Thoracic aorta (tissue), 2 donors: ENCODE measurements at places on chromosomes 12 and 14. TPM values are rescaled to one million over a fixed set of nuclear protein-coding genes. Genes with fewer than 3 reads are reported as not detected.

DNA sequence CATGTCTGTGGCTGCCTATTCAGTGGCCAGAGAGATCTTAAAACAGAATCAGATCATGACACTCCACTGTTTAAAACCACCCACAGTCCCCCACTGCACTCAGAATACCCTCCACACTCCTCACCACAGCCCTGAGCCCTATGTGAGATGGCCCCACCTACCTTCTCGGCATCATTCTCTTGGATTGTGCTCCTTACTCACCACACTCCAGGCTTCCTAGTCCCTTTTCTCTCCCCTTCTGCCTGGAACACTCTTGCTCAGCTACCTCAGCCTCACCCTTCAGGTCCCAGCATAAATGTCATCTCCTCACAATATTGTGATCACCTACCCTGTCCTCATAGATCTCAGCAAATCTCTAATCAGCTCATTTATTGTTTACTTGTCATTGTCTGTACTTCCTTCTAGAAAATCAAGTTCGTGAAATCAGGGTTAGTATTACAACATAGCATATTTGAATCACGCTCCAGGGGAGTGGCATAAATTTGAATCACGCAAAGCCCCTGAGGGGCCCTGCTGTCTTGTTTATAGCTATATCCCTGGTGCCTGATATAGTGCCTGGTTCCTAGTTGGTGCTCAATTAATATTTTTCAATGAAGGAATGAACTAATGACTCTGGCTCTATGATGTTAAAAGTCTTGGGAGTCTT, 42.8 kb downstream of the SLC35F4 start:
- DNase-seq: no peak
- H3K27me3 ChIP-seq: no peaks in the 10 kb centered on the region
- no peak overlapping the region for H3K4me3 ChIP-seq
- no peak overlapping the region for H3K27ac ChIP-seq
- H3K36me3 ChIP-seq: no peaks in the 10 kb centered on the region

- H3K27me3 ChIP-seq: no peaks in the 10 kb centered on the region
- no peak for DNase-seq
- no peaks in the 10 kb centered on the region for H3K4me1 ChIP-seq
Observed at GRCh38 chr12:109264943-109265650, 44.0 kb downstream of the FOXN4 start.

- no peaks in the 10 kb centered on the region for H3K27me3 ChIP-seq
- DNase-seq: no peak
- no peak overlapping the region for H3K4me3 ChIP-seq
- H3K36me3 ChIP-seq: no peaks in the 10 kb centered on the region
- H3K27ac ChIP-seq: no peak overlapping the region
Observed at GRCh38 chr14:68449561-68450181, 343.2 kb downstream of the ZFP36L1 start.

Gene TCL1A
- not detected for total RNA-seq

DNA sequence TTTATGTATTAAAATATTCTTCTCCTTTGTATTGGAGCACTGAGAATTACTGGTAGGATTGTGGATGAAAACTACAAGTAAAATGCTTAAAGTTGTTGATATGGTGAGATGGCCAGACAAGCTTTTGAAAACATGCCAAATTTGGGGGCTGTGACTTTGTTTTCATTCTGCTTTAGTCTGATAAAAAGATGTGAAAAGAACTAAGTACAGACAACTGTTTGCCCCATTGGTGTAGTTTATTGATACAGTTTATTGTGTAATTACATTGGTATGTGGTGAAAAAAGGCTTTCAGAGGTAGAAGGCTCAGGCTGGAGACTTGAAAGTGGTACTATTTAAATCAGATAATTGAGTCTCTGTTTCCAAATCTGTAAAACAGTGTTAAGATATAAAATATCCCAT, 746.8 kb downstream of the DIO2 start:
- no peak overlapping the region for H3K4me3 ChIP-seq
- DNase-seq: no peak

DNA sequence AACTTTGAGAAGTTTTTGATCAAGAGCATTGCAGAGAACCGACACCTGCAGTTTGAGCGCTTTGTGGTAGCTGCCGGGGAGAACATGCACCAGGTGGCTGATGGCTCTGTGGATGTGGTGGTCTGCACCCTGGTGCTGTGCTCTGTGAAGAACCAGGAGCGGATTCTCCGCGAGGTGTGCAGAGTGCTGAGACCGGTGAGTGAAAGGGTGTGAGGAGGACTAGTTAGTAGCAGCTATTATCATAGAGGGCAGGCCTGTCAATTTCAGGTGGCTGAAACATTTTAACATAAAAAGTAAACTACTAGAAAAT, 27.0 kb upstream of the HIGD1C start:
- peak overlapping the region; percentile 96 for H3K4me3 ChIP-seq
- DNase-seq: no peak
- H3K27ac ChIP-seq: peak overlapping the region; percentile 89
- no peaks in the 10 kb centered on the region for H3K27me3 ChIP-seq
- peaks cover 5% of the 10 kb centered on the region for H3K36me3 ChIP-seq
- peaks cover 30% of the 10 kb centered on the region for H3K4me1 ChIP-seq

DNA sequence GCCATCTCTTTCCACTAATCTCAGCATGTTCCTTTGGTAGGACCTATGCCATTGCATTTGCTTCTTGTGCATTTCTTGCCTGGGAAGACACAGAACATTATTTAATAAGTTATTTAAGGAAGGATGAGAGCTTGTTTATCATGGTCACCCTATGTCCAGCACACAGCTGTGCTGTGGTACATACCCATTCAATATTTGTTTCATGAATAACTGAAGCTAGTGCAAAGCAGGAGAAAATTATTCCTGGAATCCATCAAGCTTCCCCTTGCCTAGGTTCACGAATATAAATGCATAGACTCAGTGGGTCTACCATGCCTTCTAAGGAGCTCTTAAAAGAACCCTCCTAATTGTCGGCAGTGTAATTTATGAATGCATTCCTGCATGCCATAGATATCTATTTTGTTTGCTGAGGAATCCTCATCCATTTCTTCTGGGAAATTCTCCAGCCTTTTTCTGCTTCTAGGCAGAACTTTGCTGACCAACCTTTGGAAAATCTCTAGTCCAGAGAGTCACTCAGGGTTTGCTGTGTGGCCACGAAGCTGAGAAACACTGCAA, 599.8 kb upstream of the TMEM132C start:
- H3K27ac ChIP-seq: no peak overlapping the region
- DNase-seq: no peak
- H3K4me3 ChIP-seq: no peak overlapping the region

- no peaks in the 10 kb centered on the region for H3K27me3 ChIP-seq
- DNase-seq: no peak
- H3K27ac ChIP-seq: no peak overlapping the region
- H3K36me3 ChIP-seq: no peaks in the 10 kb centered on the region
Observed at GRCh38 chr14:20487396-20487725, 18.0 kb upstream of the RNASE10 start.

- H3K27ac ChIP-seq: no peak overlapping the region
- no peaks in the 10 kb centered on the region for H3K36me3 ChIP-seq
- H3K4me3 ChIP-seq: no peak overlapping the region
- no peak for DNase-seq
Observed at GRCh38 chr12:109378569-109378968, 30.9 kb downstream of the MYO1H start.

Gene JPH4
- 1.3 TPM for total RNA-seq

GRCh38 chr14:28488684-28489083, 277.9 kb upstream of the FOXG1 start:
- no peak overlapping the region for H3K27ac ChIP-seq
- H3K4me3 ChIP-seq: no peak overlapping the region
- DNase-seq: no peak

Gene TGM1
- total RNA-seq: not detected

Gene MYO1H
- not detected for total RNA-seq

DNA sequence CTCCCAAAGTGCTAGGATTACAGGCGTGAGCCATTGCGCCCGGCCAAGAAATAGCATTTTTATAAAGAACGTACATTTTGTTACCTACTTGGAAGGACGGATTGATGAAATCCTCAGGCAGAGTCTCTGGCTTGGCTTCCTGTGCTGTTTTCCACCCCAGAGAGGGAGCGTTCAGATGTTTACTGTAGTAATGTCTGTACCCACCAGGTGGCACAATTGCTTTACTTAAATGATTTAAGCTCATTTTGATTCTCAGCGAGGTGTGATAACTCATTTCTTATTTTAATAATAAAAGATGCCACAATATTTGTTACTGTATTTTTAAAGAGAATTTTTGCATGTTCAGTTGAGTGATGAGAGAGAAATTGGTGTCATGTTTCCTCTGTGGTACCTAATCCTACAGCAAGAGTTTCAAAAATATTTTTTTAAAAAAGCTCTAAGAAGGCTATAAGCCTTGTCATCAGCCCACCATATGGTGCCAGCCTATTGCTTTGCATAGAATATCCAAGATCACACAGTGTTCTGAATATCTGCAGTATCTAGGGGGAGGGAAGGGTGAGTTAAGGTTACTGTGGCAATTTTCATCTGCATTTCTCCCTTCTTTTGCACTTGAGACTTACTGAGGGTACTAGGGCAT, 82.6 kb upstream of the TRAF3 start:
- no peaks in the 10 kb centered on the region for H3K4me1 ChIP-seq
- DNase-seq: peak; percentile 11
- no peaks in the 10 kb centered on the region for H3K27me3 ChIP-seq
- H3K27ac ChIP-seq: no peak overlapping the region
- no peak overlapping the region for H3K4me3 ChIP-seq
- H3K36me3 ChIP-seq: no peaks in the 10 kb centered on the region

DNA sequence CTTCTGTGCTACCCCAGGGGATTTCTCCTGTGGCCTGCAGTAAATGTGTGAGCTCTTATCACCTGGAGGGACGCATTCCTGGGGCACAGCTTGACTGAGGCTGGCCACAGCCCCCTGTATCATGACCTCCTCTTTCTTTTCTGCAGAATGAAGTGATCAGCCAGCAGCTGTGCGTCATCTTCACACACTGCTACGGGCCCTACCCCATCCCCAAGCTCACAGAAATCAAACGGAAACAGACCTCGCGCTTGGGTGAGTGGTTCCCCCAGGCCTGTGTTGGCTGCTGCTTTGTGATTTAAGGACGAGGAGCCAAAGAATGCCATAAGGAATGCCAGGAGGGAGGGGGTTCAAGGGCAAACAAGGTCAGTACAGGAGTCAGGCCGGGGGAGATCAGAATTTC, 50.5 kb upstream of the PWP1 start:
- H3K36me3 ChIP-seq: no peaks in the 10 kb centered on the region
- no peak overlapping the region for H3K27ac ChIP-seq
- no peak overlapping the region for H3K4me3 ChIP-seq

DNA sequence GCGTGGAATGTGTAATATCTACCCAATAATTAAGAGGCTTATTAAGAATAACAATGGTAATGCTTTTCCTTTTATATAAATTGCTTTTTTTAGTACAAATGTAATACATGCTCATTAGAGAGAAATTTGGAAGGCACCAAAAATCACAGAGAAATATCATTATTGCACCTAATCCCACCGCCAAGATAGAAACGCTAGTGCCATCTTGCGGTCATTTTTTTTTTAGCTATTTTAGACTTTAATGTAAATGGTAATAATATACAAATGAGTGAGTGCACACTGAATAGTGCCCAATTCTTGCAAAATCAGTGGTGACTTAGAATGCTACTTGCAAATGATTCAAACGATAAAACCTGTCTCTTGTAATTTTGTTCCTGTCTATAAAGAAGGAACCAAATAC, 576.8 kb upstream of the TMEM132C start:
- no peak for DNase-seq
- H3K36me3 ChIP-seq: no peaks in the 10 kb centered on the region
- no peaks in the 10 kb centered on the region for H3K27me3 ChIP-seq
- H3K4me3 ChIP-seq: no peak overlapping the region

Gene TMEM132D
- total RNA-seq: not detected

GRCh38 chr14:105326891-105327694, 12.5 kb downstream of the PACS2 start:
- peaks cover 4% of the 10 kb centered on the region for H3K4me1 ChIP-seq
- H3K36me3 ChIP-seq: no peaks in the 10 kb centered on the region
- DNase-seq: no peak
- H3K27ac ChIP-seq: no peak overlapping the region
- H3K4me3 ChIP-seq: no peak overlapping the region
- no peaks in the 10 kb centered on the region for H3K27me3 ChIP-seq

Gene EIF2S3B
- total RNA-seq: 0.56 TPM

Gene E2F7
- total RNA-seq: not detected

Gene PRH2
- not detected for total RNA-seq

DNA sequence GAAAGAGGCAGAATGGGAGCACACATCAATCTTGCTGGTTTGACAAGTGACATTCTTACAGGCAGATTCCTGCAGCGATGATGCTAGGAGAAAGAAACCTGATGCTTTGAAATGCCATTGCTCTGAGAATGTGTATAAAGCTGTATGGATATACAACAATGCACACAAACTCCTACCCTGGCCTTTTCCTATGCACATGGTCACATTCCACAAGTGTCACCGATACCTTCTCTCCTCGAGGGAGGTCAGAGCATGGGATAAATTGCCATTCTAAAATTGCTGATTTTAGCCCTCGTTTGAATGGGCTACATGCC, 11.9 kb downstream of the FGF6 start:
- no peak overlapping the region for H3K4me3 ChIP-seq
- no peak for DNase-seq
- H3K4me1 ChIP-seq: no peaks in the 10 kb centered on the region
- no peaks in the 10 kb centered on the region for H3K27me3 ChIP-seq
- H3K27ac ChIP-seq: no peak overlapping the region
- no peaks in the 10 kb centered on the region for H3K36me3 ChIP-seq

GRCh38 chr12:77133566-77133965, 68.2 kb upstream of the E2F7 start:
- no peak overlapping the region for H3K4me3 ChIP-seq
- H3K36me3 ChIP-seq: no peaks in the 10 kb centered on the region
- no peaks in the 10 kb centered on the region for H3K4me1 ChIP-seq
- no peak for DNase-seq

GRCh38 chr12:18332173-18332572, 70.9 kb downstream of the PIK3C2G start:
- H3K27me3 ChIP-seq: no peaks in the 10 kb centered on the region
- no peak for DNase-seq
- no peak overlapping the region for H3K4me3 ChIP-seq

GRCh38 chr12:41981013-41981412, 163.7 kb downstream of the GXYLT1 start:
- H3K27me3 ChIP-seq: no peaks in the 10 kb centered on the region
- no peaks in the 10 kb centered on the region for H3K36me3 ChIP-seq
- no peak for DNase-seq
- no peak overlapping the region for H3K4me3 ChIP-seq
- H3K27ac ChIP-seq: no peak overlapping the region

GRCh38 chr12:48296586-48297282, 54.0 kb downstream of the ZNF641 start:
- H3K4me1 ChIP-seq: no peaks in the 10 kb centered on the region
- H3K27ac ChIP-seq: no peak overlapping the region
- DNase-seq: peak; percentile 13
- peak overlapping the region; percentile 75 for H3K4me3 ChIP-seq
